ENCODE measurements at places on chromosomes 4 and X.

GRCh38 chr4:40552536-40552935 lies 77.1 kb downstream of the RBM47 start:
- no peak for DNase-seq

DNA sequence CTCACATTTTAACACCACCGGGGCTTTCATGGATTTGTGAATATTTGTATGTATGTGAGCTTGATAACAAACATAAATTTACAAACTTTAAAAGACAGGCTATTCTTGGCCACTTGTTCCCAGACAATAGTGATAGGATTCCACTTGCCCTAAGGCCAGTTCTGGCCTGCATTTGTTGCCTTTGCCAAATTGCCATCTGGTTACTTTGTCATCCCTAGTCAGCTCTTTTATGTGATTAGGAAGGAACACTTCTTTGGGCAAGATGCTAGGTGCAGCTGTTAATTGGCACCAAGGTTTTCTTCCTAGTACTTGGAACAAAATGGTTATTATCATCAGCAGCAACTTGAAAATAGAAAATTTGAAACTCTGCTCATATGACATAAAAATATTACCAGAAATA lies 63.3 kb downstream of the CCSER1 start:
- no peak for DNase-seq

- peak; percentile 23 for DNase-seq
Measured at GRCh38 chrX:82087699-82088098, 885.8 kb downstream of the SH3BGRL start.

GRCh38 chrX:80812176-80812575 lies 2.5 kb upstream of the BRWD3 start:
- peak; percentile 49 for DNase-seq

DNA sequence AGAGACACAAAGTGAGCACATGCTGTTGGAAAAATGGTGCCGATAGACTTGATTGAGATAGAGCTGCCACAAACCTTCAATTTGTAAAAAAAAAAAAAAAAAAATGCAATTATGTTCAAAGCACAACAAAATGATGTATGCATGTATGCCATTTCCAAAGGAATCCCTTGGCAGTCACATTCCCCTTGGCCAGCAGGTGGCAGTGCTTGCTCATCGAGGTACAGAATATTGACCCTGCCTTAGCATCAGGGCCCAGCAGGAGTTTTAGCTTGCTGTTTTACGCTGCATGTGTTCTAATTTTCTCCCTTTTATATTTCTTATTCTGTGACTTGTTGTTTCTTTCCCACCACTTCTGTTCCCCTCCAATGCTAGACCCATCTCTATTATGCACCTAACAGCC lies 34.5 kb upstream of the CYBB start:
- DNase-seq = peak; percentile 78

DNA sequence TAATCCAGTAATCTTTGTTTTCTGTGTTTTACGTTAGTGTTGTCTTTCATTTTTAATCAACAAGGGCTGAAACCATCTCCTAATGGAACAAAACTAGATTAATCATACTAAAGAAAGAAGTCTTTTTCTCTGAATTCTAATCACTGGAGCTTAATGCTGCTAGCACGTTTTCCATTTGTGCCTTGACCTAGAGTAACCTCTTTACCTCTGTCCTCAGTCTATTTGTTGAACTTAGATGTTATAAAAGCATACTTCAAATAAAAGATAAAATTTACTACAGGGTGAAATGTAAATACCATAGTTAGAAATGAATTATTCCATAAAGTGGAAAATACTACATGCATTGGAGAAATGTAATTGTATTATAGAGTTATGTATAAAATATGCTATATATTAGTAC lies 207.1 kb downstream of the NKX6-1 start:
- no peak for DNase-seq

DNA sequence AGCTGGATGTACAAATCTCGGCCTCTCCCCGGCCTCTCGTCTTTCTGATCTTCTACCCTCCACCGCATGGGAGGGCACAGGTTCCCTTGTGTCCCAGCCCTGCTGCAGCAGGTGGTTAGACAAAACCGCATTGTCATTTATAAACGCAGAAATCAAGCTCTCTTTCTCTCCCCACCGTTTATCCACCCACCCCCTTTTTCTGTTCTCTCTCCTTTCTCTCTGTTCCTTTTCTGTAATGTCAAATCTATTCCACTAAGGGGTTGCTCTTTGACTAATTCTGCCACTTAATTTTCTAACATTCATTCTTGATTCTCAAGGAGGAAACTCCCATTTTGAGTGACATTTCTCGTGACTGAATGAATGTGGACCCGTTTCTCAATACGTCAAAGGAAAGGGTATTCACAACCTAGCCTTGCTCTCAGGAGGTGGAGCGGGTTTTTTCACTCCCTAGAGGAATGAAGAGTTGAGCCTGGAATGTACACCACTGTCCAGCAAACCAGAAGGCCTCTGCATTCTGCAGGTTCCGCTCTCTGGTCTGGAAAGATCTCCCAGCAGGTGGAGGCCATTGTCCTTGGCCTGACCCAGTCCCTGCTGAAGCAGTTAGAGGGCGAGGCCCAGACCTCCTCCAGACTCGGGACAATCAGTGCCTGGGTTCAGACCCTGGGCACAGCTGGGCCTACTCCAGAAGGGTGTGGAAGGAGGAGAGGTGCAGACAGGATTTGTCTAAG lies 70.9 kb upstream of the ENPP6 start:
- no peak for DNase-seq

DNA sequence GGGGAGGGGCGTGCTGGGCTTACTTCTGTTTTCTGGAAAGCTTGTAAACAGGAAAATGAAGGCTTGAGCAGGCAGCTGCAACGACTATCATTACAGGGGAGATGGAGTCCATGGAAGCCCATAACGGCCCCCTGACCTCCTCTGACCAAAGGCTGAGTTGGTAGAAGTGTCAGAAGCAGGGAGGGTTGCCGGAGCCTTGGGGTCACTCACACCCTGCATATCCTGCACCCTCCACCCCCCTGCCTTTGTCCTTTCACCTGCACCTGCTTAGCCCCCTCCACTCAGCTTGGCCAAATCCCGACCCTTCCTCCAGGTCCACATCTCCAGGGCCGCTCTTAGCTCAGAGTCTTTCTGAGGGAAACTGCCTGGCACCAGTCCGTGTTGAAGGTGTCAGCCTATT lies 12.5 kb upstream of the MSX1 start:
- DNase-seq = no peak

DNA sequence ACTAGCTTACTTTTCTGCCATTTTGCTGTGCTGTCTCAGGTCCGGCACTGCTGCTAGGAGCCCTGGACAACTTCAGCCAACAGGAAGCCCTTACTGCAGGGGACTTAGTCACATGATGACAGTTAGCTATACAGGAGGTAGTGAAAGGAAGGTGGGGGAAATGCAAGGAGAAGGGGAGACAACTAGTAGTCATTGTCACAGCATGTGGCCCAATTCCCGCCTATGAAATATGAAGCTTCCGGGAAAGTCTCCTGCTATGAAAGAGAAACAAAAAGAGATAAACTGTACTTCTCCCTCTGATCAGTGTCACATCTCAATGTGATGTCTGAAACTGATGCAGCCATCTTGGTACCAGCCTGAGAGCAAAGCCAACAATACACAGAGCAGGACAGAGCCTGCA lies 71.6 kb downstream of the AMELX start:
- DNase-seq = no peak

GRCh38 chr4:21948347-21949072 lies at the start of gene KCNIP4:
Gene KCNIP4, minus strand, starts transcription at chr4:21948772.
- DNase-seq = no peak

DNA sequence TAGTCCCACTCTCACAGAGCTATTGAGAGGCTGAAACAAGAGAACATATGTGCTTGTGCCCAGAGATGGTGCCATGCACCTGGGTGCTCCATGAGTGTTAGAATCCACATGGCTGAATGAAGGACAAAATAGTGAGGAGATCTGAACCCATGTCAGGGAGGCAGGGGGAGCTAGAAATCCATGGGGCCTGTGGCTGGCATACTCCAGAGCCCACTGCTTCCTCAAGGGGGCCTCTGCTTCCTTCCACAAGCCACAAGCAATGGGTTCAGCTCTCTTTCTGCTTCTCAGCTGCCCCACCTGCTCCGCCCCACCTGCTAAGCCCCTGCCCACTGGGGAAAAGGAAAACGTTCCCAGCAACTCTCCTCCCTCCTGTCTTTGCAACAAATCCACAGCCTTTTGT lies 46.1 kb downstream of the PJA1 start:
- DNase-seq = no peak

GRCh38 chrX:11530621-11531020 lies 135.1 kb downstream of the ARHGAP6 start:
- DNase-seq = no peak

GRCh38 chr4:16846540-16847117 lies 51.8 kb downstream of the LDB2 start:
- DNase-seq = no peak

GRCh38 chrX:30874851-30875250 lies 14.2 kb downstream of the TAB3 start:
- DNase-seq = no peak

DNA sequence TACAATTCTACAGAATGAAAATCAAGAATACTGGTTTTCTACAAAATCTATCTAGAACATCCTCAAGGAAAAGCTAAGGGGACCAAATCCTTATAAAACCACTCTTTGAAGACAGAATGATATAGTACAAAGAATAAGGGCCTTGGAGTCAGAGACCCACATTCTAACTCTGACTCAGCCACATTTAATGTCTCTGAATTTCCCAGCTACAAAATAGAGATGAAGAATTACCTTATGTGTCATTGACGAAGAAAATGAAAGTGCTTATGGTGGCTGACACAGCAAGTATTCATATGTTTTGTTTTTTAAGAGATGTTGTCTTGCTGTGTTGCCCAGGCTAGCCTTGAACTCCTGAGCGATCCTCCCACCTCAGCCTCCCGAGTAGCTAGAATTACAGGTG lies 35.9 kb upstream of the CXorf38 start:
- no peak for DNase-seq

GRCh38 chr4:79185526-79186045 lies 140.3 kb downstream of the NAA11 start:
- no peak for DNase-seq

DNA sequence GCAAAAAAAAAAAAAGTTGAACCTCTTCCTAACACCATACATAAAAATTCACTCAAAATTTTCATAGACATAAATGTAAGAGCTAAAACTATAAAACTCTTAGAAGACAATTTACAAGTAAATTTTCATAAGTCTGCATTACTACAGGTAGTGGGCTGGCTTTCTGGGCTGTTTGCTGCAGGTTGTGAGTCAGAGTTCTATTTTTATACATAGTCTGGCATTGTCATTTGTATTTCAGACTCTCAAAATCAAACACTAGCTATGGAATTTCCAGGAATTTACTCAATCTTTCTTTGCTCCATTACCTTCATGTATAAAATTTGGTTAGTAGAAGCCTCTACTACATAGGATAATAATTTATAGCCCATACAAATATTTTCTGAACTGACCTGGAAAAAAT lies 227.2 kb downstream of the COX18 start:
- DNase-seq = no peak

GRCh38 chr4:184300816-184301215 lies 83.1 kb upstream of the ENPP6 start:
- no peak for DNase-seq

DNA sequence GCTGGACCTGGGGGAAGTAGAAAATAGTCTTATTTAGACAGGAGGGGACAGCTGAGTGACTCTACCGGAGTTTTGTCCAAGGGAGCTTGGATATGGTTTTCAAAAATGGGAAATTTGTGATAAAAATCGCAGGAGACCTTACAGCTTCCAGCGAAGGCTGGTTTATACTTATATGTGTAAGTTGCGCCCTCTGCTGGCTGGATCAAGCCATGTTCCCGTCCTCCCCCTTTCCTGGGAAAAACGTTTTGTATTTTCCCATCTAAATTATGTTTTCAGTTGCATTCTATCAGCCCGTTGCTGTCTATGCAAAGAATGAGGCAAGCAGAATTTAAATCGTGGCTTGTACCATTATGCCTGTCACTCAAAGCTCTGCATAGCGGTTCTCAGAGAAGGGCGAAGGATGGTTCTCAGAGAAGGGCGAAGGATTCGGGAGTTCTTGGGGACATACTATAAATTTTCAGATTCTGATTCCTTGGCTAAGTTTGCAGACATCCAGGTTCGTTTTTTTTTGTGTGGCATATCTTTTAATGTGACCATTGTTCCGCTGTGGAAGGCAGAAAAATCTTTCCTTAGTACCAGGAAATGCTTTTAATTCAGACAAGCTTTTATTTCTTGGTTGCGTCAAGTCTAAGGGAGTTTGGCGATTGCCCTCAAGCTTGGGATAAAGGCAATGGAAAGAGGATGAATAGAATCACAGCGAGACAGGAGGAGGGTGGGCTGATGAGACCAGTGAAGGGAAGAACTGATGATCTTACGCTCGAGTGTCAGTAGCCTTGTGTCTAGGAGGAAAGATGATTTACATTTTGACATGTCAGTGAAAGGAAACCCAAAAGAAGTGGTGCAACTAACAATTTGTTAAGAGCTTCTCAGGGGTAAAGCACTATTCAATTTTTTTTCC lies 128.5 kb upstream of the ARX start:
- peak; percentile 64 for DNase-seq

DNA sequence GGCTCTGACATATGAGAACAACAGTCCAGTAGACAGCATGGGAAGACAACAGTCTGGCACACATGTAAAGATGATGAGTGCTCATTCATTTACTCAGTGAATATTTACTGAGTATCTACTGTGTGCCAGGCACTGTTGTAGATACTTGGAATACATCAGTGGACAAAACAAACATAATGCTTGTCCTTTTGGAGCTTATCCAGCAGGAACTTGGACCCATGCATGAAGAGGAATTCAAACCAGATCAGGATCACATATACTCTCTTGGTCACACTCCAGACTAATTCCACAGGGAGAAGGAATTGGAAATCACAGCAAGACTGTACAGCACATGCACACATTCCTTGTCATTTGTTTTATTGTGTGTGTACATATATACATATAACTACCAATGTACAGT lies 217.6 kb upstream of the TTC29 start:
- DNase-seq = no peak

DNA sequence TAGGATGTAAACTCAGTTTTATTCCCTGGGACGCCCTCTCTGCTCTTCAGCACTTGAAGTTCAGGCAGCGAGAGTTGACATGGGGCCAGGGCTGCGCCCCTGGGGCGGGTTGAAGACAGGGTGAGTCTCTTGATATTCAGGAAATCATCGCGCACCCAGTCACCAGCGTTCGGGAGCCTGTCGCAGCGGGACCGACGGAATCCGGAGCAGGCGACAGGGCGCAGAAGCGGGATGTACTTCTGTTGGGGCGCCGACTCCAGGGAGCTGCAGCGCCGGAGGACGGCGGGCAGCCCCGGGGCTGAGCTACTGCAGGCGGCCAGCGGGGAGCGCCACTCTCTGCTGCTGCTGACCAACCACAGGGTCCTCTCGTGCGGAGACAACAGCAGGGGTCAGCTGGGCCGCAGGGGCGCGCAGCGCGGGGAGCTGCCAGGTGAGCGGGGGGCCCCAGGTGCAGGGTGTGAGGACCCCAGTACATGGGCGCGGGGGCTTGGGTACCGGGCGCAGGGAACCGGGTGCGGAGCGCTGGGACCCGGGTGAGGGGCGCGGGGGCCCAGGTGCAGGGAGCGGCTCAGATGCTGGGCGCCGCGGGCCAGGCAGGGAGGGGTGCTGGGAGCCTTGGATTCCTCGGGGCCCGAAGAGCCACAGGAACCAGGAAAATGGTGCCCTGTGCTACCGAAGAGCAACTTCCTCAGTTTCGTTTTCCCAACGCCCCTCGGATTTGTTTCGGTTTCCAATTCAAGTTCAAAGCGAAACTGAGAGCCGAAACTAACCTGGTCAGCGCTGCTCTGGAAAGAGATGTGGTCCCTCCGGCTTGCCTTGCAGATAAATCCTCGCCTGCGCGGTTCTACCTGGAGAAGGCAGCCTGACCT lies at the start of gene HERC6:
Gene HERC6, plus strand, starts transcription at position 162 of the 869 bp plus-strand sequence. Its CDS starts 70 bp downstream, at position 232.
- peak; percentile 85 for DNase-seq

Measured in Right ventricle myocardium superior (tissue), 1 donor.